Stimulated activated CD4-positive, alpha-beta T cell treated with anti-CD3 and anti-CD28 coated beads, Interleukin-2, amount 100 ng/mL, for 4 hours (primary cell): ENCODE measurements at places on chromosomes 3 and 15.

DNA sequence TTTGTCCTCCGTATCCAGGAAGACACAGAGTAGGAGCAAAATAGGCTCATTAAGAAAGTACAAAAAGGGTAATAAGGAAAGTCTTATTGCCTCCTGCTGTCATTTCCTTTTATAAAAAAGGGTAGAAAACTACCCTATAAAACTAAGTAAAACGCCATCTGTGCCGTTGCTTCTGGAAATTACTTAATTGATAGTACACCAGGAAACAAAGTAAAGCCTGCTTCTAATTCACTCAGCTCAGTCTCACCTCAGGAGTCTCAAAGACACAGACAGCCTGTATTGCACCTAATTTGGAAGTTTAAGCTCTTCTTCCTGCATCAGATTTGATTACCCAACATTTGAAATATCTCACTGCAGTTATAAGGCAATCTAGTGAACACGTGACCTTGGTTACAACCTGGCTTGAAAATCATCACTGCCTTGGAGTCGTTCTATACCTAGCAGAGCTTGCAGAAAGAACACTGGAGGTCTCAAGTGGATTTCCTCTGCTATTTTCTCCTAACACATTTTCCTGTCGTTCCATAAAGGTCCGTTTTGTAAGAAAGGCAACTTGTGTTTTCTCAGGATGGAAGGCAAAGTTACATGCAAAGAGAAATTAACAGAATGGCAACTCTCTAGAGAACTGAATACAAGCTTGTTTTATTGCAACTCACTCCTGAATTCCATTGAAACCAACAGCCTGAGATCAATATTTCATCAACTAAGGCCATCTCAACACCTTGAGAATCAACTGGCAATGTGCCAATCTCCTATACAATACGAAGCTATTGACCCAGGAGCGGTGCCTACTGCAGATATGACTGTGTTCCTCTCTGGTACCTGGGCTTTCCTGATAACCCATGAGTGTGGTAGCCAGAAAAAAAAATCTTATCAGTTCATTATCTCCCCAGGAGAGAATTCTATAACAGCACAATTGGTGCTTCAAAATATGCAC is 203.3 kb upstream of the LMCD1 start:
- DNase-seq: no peak

GRCh38 chr15:101209285-101209845 is 42.5 kb downstream of the CHSY1 start:
- DNase-seq: no peak

DNA sequence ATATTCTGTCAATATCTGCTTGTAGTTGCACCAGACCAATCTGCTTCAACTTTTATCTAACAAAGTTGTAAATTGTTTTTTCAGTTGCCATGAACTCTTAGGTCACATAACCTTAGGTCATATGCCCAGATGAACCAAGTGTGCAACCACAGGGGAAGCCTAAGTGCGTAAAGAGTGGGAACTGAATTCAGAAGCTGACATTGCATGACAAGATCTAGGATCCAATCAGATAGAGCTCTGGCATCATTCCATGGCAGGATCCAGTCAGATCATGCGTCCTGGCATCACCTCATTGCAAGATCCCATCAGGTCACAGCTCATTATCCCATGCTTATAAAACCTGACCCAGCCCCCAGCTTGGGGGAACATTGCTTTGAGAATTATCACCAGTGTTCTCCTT is 18.9 kb upstream of the IFT57 start:
- no peak for DNase-seq

- no peak for DNase-seq
Measured at GRCh38 chr3:27471923-27472550, 12.1 kb downstream of the SLC4A7 start.

- DNase-seq: no peak
Measured at GRCh38 chr3:64922213-64922612, 234.4 kb upstream of the ADAMTS9 start.

GRCh38 chr3:20235796-20236195 is 49.8 kb upstream of the SGO1 start:
- DNase-seq: no peak

- DNase-seq: no peak
Measured at GRCh38 chr15:32888221-32888761, 170.5 kb downstream of the GREM1 start.
